ENCODE measurements at places on chromosomes 4 and X.

DNA sequence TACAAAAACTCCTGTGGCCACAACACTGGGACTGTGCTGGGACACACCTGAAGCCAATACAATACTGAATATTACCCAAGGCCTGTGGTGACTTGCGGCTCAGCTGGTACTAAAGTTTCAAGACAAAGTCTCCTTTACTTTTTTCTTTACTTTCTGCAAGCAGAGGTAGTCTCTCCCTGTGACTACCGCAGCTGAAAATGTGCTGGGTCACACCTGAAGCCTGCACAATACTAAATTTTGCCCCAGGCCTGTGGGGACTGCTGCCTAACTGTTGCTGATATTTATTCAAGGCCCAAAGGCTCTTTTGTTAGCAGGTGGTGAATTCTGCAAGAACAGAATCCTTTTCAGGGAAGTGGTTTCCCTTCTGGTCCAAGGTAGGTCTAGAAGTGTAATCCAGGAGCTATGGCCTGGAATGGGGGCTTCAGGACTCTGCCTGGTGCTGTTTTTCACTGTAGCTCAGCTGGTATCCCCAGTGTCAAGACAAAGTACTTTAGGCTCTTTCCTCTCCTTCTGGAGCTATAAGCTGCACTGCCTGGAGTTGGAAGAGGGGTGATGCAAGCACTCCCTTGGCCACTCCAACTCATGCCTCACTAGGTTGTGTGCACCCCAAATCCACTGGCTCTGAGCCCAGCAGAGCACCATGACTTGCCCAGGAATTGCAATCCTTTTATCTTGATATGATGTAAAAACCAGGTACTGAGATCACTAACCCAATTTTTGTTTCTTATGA, 489.4 kb downstream of the TECRL start:
- DNase-seq, result no peak

DNA sequence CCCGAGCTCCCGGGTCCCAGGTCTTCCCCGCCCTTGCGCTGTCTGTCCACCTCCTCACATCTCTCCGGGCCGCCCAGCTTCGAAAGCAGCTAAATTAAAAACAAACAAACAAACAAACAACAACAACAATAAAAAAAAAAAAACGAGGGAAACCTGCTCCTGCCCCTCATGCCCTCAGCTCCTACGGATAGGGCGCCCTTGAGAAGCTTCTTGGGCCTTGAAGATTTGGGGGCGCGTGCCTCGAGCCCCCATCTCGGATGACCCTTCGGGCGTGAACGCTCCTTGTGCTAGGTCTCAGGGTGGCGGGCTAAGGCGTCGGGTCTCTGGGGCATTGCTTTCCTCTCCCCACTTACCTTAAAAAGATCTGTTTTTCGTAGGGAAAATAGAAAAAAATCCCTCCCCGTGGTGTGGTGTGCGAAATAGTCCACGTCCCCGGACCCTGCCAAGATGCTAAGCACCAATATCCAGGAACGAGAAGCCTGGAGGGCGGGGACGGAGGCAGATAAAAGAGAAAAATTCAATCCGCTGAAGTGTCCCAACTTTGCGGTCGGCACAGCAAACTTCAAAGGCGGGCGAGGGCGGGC, 603 bp downstream of the NDNF start:
- no peak for DNase-seq

GRCh38 chrX:115582616-115583495, 21.9 kb downstream of the PLS3 start:
- DNase-seq, result no peak

- DNase-seq, result no peak
These were observed 642.2 kb downstream of the IQCM start for GRCh38 chr4:149173241-149174013.

Measured in SIG-M5 (cell line).